Left forelimb (tissue), 1 donor: ENCODE measurements at places on chromosomes 13 and 19.

- DNase-seq, result no peak
These were observed 167.7 kb downstream of the ZNF486 start for GRCh38 chr19:20334760-20335159.

DNA sequence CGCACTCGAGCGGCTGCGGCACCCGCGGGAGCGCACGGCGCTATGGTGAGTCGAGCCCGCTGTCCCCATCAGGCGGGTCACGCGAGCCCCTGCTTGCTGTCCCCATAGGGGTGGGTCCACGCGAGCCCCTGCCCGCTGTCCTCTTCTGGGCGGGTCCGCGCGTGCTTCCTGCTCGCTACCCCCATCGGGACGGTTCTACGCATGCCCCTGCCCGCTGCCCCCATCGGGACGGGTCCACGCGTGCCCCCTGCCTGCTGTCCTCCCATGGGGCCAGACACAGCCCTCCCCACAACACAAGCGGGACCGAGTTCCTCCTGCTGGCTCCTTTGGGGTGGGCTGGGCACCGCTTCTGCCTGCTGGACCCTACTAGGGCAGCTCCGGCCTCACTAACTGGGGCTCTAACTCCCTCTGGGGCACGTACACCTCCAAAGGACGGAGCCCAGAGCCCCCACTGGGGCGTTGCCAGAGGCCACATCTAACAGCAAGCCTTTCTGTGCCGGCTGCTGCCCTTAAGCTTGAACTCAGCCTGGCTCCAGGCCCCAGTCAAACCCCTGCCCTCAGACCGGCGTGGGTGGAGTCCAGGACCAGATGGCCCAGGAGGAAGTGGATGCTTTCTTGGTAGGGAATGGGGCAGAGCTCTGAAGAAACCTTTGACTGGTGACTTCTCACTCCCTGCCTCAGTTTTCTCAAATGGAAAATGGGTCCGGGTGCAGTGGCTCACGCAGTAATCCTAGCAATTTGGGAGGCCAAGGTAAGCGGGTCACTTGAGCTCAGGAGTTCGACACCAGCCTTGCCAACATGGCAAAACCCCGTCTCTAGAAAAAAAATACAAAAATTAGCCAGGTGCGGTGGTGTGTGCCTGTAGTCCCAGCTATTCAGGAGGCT lies 722 bp downstream of the COLGALT1 start:
- DNase-seq, result no peak

GRCh38 chr19:7482584-7483439 lies 6.0 kb downstream of the PEX11G start:
- no peak for DNase-seq

GRCh38 chr13:93948162-93948922 lies 531.1 kb downstream of the DCT start:
- DNase-seq, result no peak

GRCh38 chr13:33678906-33679657 lies 138.9 kb upstream of the RFC3 start:
- no peak for DNase-seq

DNA sequence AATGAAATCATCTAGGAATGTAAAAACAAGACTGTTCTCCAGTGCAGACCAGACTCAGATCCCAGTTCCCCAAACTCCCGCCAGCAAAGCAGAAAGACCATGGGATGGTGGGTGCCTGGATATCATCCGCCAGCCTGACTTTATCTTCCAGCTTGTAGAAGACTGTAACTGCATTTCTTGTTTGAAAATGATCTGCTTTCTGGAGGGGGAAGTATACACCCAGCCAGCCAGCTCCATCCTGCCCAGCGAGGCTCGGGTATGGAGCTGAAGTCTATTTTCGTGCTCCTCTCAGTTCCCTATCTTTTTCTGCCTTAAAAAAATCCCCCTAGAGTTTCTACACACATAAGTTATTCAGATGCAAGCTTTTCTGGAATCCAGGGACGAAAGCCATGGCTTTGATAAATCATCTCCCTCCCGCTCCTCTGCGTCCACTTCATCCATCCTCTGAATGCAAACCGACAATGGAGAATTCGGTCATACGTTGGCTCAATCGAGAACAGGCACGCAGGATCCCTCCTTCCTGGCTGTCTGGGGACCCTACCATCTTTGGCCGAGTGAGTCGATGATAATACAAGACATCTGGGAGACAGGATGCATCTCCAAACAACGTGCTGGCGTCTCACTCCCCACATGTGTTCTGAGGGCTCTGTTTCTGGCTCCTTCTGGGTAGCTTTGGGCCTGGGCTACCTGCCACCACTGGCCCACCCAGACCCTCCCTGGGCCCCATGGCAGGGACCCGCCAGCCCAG lies 31.2 kb downstream of the CEBPG start:
- DNase-seq, result no peak

DNA sequence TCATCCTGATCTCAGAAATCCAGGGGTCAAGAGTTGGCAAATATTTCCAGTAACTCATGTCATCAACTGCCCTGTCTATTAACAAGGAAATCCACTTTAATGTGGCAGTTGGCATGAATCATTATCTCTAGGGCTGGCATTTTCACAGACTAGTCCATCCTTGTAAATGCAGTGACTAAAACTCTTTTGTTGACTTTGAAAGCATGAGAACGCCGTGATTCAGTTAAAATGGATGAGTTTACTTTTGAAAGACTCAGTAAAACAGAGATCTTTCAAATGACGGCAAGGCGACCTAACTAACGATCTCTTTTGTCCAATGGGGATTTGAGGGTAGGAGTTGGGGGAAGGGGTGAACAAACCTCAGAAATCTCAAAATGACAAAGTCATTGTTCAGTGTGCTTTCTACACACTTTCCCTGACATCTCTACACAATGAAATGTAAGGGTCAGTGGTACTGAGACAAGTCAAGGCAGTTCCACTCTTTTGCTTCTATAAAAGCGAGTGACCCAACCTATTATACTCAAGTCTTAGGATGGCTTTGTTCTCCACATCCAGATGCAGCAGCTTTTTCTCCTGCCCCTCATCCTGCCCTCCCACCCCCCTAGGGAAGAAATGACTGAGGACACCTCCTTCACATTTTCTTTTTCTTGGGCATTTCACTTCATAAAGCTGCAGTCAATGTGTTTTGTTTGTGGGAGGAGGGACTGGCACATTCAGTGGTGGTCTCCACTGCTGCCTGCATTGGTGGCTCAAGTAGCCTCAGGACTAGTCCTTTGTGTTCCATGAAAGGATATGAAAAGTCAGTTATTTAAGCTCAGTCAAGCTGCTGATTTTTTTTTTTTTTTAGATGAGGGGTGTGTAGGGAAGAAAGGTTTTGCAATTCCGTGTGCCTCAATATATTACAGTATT lies 200.5 kb downstream of the ABCC4 start:
- DNase-seq, result no peak

DNA sequence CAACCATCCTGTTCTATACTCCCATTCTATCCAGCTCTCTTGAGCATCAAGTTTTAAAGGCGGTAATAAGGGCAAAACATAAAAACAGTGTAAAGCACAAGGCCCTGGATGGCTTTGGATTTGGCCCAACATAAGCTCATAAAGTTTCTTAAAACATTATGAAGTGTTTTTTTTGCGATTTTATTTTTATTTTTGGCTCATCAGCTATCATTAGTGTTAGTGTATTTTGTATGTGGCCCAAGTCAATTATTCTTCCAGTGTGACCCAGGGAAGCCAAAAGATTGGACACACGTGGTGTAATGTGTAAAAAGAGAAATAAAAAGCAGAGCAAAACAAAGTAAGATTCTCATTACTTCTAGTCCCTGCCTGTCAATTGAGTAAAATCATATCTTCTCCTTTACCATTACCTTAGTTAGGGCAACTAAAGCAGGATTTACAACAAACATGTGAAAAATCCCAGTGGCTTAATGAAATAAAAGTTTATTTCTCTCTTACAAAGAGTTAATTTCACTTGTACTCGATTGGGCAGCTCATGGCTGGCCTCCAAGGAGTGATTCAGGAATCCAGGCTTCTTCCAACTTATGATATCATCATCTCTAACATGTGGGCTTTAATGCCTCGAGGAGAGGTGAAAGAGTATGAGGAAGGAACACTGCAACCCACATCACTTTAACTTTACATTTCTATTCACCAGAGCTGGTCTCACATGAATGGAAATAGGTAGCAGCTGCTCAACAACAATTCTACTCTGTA lies 725.2 kb upstream of the SLITRK1 start:
- DNase-seq, result no peak

DNA sequence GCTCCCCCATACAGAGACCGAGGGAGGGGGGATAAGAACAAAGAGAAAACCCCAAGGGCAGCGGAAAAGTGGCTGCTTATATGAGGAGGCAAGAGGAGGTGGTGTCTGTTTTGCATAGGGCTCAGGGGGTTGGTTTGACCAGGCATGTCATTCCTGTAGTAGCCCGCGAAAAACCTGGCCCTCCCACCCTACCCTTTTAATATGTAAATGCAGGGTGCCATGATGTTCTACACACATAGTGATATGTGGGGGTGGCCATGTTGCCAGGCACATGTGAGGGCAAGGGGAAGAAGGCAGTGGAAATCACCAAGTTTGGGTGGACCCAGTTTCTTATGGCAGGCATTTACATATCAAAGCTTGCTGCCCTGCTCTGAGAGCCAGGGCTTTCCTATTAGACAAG lies 203.5 kb upstream of the UBL3 start:
- DNase-seq, result no peak

DNA sequence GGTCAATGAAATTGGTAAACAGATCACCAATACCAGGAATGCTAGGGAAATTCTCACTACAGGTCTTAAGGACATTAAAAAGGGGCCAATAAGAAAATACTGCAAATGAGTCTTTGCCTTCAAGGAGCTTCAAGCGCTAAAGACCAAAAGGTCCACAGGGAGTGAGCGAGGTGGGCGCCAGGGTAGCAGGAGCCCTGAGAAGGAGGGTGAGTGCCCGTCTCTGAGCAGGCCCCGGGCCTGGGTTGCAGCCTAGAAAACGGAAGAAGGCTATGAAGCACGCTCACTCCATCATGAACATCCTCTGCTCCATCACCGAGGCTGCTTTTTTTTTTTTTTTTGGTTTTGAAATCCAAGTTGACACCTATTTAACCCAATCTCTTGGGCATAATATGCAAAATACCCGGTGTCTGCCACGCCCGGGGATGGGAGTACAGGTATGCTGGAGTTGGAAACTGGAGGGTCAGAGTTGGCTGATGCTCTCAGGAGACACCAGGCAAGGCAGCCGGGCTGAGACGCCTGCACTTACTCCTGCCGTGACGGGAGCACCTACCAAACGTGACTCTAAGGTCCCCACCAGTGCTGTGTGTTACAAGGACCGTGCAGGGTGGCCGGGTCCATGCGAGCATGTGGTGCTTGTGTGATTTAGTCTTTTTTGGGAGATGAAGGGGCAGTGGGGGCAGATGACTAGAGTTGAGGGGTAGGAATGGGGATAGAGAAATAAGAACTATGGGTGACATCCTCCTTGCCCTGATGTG lies 66.9 kb downstream of the KLF2 start:
- no peak for DNase-seq

- DNase-seq, result no peak
These were observed 3.3 kb upstream of the KLK15 start for GRCh38 chr19:50836543-50837195.

GRCh38 chr13:99653526-99653925 lies 152.3 kb downstream of the TM9SF2 start:
- no peak for DNase-seq

GRCh38 chr13:71517004-71517403 lies 350.0 kb downstream of the DACH1 start:
- no peak for DNase-seq

- no peak for DNase-seq
These were observed 23.2 kb upstream of the MAB21L1 start for GRCh38 chr13:35499676-35500075.

GRCh38 chr13:74000876-74001275 lies 133.3 kb downstream of the KLF12 start:
- no peak for DNase-seq

GRCh38 chr13:106681997-106682396 lies 114.1 kb upstream of the ARGLU1 start:
- DNase-seq, result no peak

GRCh38 chr13:37143911-37144310 lies 38.4 kb upstream of the CSNK1A1L start:
- DNase-seq, result no peak

DNA sequence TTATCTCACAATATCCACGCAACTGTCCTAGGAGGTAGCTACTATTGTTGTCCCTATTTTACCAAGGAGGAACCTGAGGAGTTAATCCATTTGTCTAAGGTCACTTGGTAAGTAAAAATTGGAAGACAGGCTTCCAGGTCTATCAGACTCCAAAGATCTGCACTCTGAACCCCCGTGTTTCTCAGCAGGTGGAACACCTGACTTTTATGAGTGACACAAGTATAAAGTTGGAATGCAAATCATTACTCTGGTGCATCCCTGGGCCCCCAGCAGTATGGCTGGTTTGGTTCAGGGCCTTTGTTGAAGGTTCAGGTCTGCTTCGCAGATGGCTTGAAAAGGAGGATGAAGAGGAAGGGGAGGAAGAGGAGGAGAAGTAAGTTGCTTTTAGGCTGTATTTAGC lies 46.0 kb downstream of the RGCC start:
- no peak for DNase-seq

GRCh38 chr13:111204438-111205177 lies 89.5 kb downstream of the ARHGEF7 start:
- DNase-seq, result no peak

- DNase-seq, result no peak
These were observed 68.2 kb downstream of the LRCH1 start for GRCh38 chr13:46621133-46621532.

DNA sequence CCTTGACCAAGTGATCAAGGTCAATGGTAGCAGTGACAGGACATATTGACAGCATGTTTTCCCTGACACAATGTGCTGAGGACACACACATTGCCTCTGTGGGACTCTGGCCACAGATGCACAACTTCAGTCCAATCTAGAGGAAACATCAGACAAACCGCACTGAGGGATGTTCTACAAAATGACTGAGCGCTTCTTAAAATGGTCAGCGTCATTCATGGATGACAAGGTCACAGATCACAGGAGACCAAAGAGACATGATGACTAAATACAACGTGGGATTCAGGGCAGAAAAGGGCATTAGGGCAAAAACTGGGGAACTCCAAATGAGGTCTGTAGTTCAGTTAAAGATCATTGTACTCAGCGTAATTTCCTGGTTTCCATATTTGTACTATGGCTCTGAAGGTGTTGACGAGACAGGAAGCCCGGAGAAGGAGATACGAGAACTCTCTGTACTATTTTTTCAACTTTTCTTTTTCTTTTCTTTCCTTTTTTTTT lies 20.6 kb downstream of the PBX4 start:
- no peak for DNase-seq

DNA sequence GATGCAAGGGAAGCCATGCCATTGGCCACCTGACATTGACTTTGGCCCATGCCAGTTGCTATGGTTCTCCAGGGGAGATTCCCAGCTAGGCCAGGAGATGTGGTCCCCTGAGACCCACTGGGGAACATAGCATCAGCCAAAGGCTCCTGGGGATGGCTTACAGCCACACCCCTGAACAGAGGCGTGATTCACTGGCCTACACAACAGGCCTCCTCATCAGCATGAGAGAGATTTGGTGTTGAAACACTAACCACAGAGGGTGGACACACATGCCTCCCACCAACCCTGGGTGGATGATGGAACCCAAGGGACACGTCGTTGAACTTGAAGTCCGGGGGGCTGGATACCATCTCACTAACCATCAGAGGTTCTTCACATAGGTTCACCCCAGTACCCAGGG lies 14.4 kb downstream of the IQCN start:
- no peak for DNase-seq

GRCh38 chr13:35460061-35460460 lies 16.4 kb downstream of the MAB21L1 start:
- DNase-seq, result no peak
